Stimulated activated CD4-positive, alpha-beta T cell treated with anti-CD3 and anti-CD28 coated beads, TNF-alpha, amount 100 ng/mL, for 24 hours (primary cell): ENCODE measurements at places on chromosomes 11 and 22.

DNA sequence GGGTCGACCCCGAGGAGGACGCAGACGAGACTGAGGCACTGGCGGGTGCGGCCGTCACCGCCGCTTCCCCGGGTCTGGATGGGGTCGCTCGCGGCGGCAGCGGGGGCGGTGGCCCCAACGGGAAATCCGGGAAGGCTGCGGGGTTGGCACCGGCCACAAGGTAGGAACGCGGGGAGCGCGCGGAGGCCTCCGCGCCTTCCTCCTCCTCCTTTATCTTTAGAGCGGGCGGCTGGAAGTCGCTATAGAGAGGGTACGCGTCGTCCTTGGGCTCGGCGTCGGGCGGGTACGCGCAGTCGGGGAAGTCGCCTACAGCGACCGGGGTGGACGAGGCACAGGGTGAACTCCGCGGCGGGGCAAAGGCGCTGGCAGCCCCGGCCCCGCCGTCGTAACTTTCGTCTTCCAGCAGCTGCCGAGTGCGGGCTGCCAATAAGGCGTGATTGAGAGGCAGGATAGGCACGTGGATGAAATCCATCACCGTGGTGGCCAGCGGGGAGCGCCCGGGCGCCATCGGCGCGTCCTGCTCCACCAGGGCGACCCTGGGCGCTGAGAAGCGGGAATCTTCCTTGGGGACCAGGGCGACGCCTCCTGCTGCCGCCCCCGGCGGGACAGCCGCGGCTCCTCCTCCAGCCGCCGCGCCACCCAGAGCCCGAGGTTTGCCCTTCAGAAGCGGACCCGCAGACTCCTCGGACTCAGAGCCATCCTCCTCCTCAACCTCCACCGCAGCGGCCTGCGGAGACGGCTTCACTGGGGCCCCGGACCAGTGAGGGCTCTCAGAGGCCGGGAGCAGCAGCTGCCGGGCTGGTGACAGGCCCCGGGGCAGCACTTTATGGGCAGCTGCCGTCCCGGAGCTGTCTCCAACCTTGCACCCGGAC is 1.7 kb downstream of the PGR start:
- DNase-seq = no peak

GRCh38 chr11:94871491-94872185 is 101.7 kb downstream of the CWC15 start:
- DNase-seq = no peak

GRCh38 chr11:89189776-89190175 is 12.1 kb downstream of the TYR start:
- DNase-seq = no peak

DNA sequence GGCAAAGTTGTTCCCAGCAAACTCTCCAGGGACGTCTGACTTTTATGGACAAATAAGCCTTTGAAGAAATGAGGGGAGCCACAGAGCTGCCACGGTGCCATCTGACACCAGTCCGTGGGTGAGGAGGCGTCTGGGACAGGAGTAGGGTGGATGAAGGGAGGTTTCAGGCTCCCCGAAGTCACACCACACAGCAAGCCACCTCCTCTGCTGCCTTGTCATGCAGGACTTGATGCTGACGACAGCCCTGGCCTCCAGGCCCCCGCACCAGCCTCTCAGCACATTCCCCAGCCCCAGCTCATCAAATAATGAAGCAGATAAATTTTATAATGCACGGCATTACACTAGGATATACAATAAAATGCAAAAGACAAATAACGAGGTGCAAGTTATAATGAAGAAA is 156.5 kb downstream of the CEP164 start:
- no peak for DNase-seq

DNA sequence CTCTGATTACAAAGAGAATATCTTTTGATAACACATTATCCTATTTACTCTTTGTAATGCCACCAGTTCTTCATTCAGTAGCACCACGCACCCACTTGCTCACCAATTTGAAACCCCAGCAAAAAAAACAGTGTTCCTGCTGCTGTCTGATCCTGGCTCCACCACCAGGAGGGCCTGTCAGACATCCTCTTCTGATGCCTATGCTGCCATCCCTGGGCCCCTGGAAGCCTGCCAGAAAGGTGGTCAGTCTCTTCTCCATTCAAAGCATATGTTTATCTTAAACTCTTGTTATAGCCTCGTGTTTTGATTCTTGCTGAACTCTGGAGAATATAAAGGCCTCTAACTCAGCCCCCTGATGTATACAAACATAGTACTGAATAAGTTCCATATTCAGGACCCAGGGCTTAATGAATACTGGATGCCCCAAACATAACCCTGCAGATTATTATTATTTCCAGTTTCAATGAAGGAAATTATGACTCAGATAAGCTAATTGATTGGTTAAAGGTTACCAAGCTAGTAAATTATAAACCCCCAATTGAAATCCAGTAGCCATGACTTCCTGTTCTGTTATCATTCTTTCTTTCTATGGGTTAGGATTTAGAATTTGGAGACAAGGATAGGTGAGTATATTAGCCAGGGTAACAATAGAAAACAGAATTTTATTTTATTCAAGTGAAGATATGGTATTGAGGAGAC is 116.7 kb downstream of the NTM start:
- DNase-seq = no peak

DNA sequence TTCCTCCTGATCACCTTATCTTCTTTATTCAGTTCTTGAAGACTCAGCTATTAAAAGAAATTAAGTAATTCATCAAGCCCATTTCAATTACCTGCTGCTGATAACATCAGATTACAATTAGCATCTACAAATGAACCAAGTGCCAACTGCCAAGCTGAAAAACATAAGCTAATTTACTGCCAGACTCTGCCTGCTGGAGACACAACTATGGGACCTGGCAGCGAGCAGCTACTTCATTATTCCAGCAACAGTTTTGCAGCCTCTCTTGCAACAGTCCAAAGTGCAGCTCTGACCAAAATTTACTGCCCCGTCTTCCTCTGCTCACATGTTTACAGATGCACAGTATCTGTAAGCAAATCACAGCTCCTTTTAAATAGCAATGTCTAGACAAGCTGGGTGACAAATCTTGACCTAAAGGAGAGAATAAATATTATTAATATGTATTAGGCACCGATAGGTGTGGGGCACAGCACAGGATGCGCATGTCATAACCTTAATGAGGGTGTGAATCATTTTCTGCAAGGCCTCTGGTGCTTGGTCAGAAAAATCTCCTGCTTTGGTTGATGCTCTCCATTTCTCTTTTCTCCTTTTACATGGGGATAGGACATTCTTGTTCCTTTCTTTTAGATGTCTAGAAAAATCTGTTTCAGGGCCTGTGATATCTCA is 232.2 kb upstream of the PITPNB start:
- DNase-seq = no peak

- no peak for DNase-seq
These were observed 59.0 kb downstream of the OSBP2 start for GRCh38 chr22:30753701-30754100.

DNA sequence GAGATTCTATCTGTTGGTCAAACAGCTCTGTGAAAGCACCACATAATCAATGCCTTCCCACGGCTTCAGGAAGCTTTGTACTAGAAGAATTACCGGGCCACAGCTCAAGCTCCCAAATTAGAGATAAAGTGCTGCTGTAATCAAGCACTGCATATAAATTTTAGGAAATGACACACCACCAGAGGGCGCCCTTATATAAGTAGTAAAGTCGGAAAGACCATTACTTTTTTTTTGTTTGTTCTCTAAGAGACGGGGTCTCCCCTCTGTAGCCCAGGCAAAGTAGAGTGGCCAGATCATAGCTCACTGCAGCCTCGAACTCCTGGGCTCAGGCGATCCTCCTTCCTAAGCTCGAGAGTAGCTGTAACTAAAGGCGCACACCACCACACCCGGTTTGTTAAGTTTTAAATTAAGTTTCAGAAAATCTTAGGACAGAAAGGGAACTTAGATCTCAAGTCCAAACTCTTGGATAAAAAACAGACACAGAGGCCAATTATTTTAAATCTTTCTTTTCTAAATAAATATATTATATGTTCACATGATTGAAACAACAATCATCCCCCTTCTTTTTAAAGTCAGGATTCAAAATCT is 32.6 kb downstream of the PRCP start:
- peak; percentile 53 for DNase-seq

DNA sequence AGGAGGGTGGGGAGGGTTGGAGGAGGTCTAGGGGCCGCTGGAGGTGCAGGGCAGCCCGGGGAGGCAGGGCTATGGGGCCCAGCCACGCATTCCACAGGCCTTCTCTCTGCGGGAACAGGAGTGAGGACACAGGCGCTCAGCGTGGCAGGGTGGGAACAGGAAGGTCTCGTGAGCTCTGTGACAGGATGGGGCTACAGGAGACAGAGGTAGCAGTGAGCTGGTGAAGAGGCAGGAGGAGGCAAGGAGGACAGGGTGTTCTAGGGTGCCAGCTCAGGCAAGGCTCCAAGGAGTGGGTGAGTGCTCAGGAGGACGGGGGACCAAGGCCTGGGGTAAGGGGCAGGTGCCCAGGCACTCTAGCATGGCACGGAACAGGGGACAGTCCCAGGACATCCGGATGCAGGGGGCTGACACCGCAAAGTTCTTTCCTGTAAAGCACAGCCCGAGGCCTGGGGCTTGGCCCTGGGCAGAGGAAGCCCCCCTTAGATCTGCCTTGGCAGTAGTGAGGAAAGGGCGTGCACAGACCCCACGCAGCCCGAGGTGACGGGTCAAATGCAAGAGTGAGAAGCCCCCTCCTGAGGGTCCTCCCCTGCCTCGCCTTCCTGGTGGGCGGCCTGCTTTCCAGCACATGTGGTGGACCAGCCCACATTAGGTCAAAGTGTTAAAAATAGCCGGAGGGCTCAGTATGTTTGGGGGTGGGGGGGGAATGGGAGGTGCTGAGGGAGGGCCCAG is 4.7 kb upstream of the NEAT1 start:
- DNase-seq = no peak

GRCh38 chr11:126431401-126432064 is 76.0 kb downstream of the ST3GAL4 start:
- DNase-seq = no peak

DNA sequence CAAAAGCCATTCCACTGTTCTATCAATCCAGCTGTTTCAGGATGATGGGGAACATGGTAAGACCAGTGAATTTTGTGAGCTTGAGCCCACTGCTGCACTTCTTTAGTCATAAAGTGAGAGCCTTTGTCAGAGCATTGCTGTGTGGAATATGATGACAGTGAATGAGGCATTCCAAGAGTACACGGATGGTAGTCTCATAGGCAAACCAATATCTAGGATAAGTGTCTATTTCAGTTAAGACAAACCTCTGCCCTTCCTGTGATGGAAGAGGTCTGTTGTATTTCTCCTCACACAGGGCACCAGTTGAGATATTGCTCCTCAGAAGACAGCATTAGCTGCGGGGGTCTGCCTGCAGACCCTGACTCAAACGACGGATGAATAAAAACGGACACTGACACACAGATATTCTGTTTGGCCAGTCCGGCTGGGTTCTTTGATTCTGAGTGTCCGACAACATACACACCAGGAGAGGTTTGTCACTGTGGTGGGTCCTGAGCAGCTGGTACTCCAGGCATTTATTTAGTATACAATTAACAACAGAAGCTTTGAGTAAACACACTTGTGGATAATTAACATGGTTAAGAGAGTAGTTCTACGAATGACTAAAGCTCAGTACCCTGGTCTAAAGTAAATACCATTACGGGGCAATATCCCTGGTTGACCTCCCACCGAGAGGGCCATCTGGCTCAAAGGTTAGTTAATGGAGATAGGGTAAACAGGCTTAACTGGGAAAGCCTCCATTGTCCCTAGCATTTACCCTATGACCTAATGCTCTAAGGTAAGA is 121.7 kb downstream of the ZNF280B start:
- DNase-seq = no peak

- no peak for DNase-seq
These were observed 42.7 kb upstream of the MN1 start for GRCh38 chr22:27844256-27844655.

GRCh38 chr22:50504369-50505211 is 2.9 kb downstream of the LMF2 start:
- no peak for DNase-seq

GRCh38 chr22:42863349-42863961 is 6.4 kb upstream of the ARFGAP3 start:
- DNase-seq = peak; percentile 47

- DNase-seq = no peak
These were observed 11.3 kb upstream of the NFAM1 start for GRCh38 chr22:42443240-42444076.

GRCh38 chr22:46557736-46558480 is 20.5 kb upstream of the CELSR1 start:
- no peak for DNase-seq

- DNase-seq = no peak
These were observed 47.7 kb upstream of the SMIM38 start for GRCh38 chr11:69108030-69108429.

DNA sequence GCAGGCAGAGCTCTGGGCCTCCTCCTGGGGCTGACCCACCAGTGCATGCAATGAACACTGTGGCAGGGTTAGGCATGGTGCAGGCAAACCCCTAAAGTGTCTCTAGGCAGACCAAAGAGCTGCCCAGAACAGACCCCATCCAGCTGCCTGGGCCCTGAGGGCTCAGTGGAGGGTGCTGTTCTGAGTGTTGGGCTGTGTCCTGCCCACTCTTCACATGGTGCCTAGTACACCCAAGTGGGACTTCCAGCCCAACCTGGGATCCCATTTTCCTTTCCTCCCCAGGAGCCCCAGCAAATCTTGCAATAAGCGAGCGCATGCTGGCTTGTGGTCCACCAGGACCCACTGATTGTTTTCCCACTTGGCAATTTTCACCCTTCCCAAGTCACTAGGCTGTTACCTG is 26.4 kb downstream of the ARVCF start:
- DNase-seq = no peak

DNA sequence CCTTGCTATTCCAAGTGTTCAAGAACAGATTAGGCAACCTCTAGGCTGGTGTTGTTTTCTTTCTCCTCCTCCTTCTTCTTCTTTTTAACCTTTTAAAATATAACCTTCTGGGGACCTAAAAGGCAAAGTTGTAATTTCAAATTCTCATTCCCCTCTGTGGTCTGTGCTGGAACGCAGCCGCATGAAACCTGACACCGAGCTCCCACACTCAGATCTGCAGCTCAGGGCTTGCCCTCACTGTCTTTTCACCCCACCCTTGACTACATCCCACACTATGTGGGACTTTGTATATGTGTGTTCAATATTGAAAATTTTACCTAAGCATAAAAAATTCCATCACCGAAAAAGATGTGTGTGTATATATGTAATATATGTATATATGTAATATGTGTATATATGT is 62.0 kb upstream of the ARHGAP42 start:
- DNase-seq = no peak

DNA sequence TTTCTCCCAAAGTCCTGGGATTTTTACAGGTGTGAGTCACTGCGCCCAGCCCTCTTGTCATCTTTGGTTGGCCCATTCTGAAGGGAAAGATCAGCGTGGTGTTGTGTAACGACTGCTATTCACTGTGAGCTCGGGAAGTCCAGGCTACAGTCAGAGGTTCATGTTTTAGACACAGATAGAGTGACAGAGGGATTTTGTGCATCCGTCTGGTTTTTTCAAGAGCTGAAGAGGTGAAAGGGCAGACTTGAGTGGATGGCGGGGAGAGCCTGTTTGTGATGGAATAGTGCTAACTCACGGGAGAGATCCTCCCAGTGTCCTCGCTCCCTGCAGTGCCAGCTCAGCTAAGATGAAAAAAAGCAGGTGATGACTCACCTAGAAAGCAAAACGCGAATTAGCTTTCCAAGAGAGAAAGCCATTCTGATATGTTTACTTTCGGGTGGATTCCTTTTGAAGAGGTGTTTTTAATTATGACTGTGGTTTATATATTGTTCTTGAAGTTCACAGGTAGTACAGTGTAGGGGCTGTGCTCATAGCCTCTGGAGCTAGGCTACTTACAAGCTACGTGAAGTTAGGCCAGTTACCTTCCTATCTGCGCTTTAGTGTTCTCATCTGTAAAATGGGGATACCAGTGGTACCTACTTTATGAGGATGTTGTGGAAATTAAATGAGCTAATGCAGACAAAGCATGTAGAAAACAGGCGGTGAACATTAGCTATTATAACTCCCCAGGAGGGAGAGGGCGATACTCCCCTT is 67.2 kb downstream of the C11orf91 start:
- DNase-seq = no peak
